ENCODE measurements at places on chromosomes 6 and 20.

- DNase-seq, result no peak
Observed at GRCh38 chr6:138374815-138375214, 2.9 kb upstream of the SMIM28 start.

DNA sequence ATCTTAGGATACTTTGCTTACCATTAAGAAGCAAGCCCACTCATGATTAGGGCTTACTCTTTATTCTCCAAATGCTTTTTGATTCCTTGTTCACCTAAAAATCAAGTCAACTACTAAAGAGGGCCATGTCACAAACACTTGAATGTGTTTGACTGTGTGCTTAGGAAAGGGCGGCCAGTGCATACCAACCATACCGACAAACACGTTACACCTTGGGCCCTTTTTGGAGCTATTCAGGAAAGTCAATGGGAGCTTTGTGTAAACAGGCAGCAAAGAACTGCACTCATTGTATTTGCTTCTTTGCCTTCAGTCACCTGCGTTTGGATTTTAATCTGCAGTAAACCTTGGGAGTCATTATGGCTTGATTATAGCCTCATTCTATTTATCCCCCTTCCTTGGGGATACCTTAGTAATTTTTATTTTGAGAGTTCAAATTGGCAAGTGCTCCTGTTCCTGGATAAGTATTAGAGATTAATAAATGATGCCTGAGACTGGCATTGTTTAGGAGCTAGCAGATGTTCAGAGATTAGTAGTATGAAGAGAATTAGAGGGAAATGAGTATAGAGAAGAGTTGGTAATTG lies 102.6 kb upstream of the HDGFL1 start:
- DNase-seq, result no peak

DNA sequence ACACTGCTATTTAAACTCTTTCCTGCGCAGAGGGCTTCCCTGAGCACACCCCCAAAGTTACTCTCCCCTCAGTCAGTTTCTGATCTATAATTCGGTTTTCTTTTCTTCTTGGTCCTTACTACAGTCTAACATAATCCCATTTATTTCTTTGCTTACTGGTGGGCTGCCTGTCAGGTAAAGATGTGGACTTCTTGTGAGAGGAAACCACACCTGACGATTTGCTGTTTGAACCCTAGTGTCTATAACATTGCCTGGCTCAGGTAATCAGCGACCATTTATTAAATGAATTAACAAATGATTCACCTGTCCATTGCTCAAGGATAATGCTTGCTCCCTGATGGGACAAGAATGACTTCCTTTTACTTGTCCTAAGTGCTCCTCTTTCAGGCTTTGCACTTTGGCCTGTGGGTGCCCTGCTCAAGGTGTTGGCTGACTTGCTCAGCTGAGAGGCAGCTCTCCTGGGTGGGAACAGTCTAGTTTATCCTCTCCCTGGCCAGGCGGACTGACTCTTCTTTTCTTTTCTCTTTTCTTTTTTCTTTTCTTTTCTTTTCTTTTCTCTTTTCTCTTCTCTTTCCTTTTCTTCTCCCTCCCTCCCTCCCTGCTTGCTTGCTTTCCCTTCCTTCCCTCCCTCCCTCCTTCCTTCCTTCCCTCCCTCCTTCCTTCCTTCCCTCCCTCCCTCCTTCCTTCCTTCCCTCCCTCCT lies 233.1 kb downstream of the BCAS1 start:
- no peak for DNase-seq

DNA sequence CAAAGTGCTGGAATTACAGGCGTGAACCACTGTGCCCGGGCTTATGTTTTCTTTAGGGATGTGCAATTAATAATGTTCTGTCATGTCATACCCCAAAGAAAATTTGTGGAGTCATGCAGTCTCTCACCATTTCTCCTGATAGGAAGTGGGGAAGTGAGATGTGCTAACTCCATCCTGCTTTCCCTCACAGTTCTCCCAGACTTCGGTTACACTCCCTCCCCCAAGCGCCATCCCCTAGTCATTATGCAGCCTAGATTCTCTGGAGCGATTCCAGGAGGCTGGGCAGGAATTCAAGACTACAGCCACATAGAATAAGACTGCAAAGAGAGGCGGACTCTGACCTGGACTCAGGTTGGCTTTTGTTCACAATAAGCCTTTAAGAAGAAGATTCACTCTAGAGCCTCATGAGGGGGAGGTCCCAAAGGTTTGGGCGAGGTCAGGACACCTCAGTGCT lies 271.4 kb downstream of the ALDH8A1 start:
- no peak for DNase-seq

- no peak for DNase-seq
Observed at GRCh38 chr20:4568361-4568959, 153.2 kb upstream of the PRND start.

DNA sequence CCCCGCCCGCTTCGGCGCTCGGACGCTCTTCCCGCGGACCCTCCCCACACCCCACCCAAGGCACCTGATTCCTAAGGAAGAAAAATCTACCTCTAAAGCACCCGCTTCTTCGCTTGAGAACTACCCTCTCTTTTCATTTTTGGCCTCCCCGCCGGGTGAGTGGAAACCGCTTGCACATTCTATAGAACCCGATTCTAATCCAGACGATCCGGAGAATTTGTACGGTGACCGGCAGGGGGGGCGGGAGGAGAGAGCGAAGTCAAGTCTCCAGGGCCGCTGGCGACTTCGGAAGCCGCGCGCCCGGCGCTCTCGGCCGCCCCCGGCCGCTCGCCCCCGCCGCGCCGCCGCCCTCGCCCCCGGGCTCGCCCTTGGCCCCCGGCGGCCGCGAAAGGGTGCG lies at the start of gene RBM24:
RBM24 (plus strand) TSS at position 262 of the 397 bp plus-strand sequence. CDS start 221 bp downstream, outside the sequence.
- DNase-seq, result no peak

GRCh38 chr6:138543657-138544056 lies 44.4 kb upstream of the NHSL1 start:
- DNase-seq, result no peak

DNA sequence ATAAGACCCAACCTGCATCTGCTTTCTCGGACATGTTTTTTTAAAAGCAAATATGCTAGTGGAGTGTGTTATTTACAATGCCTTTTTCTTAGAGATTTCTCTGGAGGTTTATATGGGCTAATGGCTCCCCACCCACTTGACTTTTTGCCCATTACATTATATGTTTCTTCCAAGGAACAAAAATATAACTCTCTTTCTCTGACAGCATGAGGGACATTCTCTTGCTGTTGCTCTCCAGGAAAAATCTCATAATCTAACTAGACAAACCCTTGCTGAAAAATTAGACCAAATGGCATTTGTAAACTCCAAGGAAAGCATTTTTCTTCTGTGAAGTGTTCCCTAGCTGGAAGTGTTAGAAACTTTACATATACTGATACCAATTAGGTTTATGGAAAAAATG lies 213.7 kb downstream of the PRL start:
- DNase-seq, result no peak

- DNase-seq, result no peak
Observed at GRCh38 chr20:36116807-36117441, 37.6 kb upstream of the EPB41L1 start.

DNA sequence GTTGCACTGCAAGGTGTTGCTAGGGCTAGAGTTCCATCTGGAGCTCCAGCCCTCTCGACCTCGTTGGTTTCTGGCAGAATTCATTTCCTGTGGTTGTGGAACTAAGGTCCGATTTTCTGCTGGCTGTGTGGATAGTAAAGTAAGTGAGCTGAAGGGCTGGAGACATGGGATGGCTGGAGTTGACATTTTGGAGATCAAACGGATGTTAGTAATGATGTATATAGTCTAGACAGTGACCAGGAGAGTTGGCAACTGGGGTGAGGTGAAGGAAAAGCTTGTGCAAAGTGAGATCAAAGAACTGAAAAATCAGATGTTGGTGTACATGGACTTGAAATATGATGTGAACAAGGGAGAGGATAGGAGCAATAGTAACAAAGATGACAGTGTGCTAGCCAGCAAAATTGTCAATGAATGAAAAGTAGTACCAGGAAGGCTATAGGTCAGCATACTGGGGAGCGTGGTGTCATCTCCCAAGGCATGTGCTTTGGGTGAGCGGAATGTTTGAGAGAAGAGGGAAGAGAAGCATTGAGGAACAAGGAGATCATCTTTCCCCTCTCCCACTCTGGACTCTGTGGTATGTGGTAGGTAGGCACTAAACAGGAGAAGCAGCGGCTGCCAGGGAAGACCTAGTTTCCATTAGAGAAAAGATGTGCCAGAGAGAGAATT lies 7.8 kb downstream of the QRSL1 start:
- no peak for DNase-seq
